ENCODE measurements at places on chromosomes 7 and 10.

DNA sequence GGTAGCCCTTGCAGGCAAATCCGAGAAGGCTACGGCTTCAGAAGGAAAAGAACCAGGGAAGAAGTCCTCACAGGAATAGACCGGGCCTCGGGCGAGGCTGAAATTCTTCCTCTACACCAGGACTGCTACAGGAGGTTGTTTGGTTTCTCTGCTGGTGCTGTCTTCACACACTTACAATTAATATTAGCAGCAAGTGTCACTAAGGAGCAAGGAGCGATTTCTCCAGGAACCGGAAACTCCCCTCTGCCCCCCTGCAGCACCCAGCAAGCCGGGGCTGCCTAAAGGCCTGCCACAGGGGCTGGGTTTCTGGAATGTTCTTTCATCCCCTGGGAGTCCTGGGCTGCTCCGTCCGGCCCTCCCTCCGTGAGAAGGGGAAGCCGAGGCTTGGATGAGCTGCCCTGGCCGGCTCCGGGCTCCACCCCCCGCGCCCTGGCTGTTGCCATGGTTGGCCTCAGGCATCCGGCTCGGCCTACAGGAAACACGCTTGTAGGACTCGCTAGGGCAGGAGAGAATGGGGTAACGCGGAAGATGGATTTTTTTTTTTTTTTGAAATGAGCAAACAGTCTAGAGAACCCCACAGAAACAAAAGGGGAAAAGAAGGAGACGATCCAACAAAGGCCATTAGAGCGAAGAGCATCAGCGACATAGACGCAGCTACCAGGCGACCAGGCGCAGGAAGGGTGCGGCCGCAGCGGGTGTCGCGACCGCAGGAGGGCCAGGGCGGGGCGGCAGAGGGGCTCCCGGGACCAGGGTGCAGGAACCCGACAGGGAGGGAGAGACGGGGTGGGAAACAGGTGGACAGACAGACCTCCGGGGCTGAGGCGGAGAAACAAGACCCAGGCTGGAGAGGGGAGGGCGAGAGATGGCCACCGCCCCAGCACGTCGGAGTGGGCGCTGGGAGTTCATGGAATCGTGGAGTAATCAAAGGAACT is 33.0 kb downstream of the EN2 start:
- DNase-seq, result no peak

DNA sequence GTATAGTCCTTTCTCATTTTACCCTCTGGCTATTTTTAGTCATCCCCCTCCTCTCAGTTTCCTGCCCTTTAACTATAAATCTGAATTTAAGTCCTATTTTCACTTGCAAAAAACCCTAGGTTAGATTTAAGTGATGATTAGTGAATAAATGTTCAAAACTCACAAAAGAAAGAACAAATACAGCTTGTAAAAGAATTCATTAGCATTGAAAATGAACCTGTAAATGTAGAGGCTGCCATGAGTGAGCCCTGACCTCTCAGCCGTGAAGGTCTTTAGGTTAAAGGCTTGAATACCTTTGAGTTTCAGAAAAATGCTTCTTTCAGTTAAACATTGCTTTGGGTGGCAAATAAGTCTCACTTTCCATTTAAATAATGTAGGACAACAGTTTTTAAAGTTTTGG is 2.0 kb upstream of the SLC16A12 start:
- no peak for DNase-seq

- DNase-seq, result no peak
Observed at GRCh38 chr10:89076120-89076519, 85.5 kb downstream of the FAS start.

DNA sequence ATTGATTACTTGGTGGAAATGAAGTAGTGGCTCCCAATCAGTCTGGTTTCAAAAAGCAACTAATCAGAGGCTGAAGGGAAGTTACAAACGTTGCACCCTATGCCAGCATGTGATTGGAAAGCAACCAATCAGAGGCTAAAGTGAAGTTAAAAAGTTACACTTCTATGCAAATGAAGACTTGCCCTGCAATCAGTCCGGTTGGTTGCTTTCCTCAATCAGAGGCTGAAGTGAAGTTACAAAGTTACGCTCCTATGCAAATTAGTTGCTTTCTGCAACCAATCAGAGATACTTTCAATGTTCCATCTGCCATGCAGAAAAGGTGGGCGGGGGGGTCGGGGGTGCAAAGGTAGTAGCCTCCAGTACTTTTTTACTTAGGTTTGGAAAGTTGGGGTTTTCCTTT is 1077.1 kb downstream of the TYW1 start:
- DNase-seq, result no peak

- DNase-seq, result no peak
Observed at GRCh38 chr7:100823140-100823525, 4.2 kb downstream of the EPHB4 start.

DNA sequence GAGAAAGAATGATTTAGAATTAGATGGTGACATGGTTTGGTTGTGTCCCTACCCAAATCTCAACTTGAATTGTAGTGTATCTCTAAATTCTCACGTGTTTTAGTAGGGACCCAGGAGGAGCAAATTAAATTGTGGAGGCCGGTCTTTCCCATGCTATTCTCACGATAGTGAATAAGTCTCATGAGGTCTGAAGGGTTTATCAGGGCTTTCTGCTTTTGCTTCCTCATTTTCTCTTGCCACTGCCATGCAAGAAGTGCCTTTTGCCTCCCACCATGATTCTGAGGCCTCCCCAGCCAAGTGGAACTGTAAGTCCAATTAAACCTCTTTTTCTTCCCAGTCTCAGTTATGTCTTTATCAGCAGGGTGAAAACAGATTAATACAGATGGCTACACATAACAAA is 167.4 kb upstream of the SVIL start:
- no peak for DNase-seq
